ENCODE measurements at places on chromosomes 2 and 18.

DNA sequence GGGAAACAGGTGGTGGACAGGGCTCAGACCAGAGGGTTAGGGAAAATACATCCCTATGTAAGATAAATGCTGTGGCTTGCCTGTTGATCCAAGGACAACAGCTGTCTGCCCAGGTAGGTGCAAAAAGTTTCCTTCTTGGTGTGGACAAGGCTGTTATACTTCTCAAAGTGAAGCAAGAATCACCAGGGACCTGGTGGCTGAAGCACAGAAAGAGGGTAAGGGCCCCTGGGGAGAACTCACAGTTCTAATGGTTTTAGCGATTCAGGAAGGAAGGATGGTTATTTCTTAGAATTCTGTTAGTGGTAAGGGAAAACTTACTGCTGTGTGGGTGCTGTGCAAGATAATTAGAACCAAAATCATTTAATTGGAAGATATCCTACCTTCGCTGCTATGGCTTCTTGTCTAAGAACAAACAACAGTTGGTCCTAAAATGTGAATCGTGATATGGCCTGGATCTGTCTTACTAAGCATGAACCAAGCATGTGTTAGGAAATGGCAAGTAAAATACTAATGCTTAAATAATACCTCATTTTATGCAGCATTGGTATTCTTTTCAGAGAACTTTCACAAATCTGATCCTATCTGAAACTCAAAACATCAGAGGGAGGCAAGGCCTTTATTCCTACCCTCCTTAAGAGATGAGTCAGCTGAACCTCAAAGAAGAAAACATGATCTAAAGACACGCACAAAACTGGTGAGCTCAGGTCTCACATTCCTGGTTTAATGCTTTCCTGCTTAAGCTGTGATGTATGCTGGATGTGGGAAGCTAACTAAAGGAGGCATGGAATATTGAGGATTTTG is 159.2 kb upstream of the THUMPD2 start:
- DNase-seq = peak; percentile 29

- no peak for DNase-seq
Observed at GRCh38 chr2:183950673-183951072, 647.7 kb upstream of the ZNF804A start.

GRCh38 chr18:79393635-79394533 is 1.8 kb upstream of the NFATC1 start:
- DNase-seq = peak; percentile 67

DNA sequence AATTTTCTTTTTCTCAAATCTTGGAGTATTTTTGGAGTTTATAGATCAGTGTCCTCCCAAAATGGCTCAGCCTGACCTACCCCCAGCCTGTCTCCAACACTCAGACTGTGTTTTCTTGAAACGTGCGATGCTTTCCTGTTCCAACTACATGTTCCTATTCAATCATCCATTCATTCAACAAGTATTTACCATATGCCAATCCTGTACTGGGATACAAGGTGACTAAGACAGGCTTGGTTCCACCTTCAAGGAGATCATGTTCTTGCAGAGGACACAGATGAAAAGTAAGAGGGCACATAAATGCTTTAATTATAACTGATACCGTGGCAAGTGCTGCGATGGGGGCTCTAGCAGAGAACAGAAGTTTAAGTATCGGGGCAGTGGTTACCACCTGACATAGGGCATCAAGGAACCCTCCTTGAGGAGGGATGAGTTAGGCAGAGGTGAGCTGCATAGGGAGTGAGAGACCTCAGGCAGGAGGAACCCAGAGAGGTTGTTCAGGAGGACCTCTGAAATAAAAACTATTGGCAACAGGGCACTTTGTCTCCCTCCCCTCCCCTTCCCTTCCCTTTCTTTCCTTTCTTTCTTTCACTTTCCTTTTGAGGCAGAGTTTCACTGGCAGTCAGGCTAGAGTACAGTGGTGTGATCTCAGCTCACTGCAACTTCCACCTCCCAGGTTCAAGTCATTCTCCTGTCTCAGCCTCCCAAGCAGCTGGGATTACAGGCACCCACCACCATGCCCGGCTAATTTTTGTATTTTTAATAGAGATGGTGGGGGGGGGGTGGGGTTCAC is 469.0 kb downstream of the EPHA4 start:
- DNase-seq = no peak

DNA sequence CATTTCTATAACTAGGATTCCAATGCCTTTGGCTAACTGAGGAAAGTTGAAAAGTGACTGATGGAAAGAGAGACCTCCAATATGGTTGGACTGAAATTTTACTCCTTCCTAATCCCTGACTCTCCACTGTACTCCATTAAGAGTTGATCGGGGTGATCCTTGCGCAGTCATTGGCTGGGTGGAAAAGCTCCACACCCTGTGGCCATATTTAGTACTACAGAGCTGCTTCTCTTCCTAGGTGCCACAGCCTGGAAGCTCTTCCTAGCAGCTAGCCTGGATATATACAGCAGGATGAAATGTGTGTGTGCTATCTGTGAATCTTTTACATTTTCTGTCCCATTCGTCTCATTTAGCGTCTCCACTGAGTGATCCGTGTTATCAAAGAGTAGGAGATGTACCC is 71.2 kb downstream of the MEP1B start:
- no peak for DNase-seq

GRCh38 chr2:195500879-195501278 is 156.1 kb upstream of the SLC39A10 start:
- DNase-seq = no peak

- DNase-seq = no peak
Observed at GRCh38 chr2:10067881-10068280, 12.3 kb downstream of the CYS1 start.

DNA sequence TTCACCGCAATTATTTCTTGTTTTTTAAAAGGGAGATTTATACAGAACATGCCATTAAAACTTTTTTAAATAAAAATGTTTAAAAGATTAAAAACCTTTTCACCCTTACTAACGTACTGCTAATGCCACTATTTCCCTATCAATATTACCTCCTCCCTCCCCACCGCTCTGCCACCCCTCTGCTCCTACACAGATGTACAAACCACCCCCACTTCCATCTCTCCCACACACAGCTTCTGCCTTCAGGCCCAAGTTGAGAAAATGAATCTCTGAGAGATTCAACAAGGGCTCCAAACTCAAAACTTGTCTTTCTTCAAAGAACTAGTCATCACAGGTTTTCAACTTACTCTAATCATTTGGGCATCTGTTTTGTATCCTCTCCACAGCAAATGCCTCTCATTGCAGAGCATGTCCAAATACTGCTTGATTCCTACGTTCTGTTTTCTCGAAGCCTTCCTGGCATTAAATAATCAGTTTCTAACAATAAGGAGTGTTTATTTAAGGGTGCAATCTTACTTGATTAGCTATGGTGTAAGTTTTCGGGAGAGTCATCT is 32.1 kb downstream of the FARSB start:
- DNase-seq = no peak

- no peak for DNase-seq
Observed at GRCh38 chr2:211306929-211307328, 750.5 kb downstream of the CPS1 start.

- no peak for DNase-seq
Observed at GRCh38 chr2:30948857-30949256, 141.6 kb upstream of the CAPN13 start.

DNA sequence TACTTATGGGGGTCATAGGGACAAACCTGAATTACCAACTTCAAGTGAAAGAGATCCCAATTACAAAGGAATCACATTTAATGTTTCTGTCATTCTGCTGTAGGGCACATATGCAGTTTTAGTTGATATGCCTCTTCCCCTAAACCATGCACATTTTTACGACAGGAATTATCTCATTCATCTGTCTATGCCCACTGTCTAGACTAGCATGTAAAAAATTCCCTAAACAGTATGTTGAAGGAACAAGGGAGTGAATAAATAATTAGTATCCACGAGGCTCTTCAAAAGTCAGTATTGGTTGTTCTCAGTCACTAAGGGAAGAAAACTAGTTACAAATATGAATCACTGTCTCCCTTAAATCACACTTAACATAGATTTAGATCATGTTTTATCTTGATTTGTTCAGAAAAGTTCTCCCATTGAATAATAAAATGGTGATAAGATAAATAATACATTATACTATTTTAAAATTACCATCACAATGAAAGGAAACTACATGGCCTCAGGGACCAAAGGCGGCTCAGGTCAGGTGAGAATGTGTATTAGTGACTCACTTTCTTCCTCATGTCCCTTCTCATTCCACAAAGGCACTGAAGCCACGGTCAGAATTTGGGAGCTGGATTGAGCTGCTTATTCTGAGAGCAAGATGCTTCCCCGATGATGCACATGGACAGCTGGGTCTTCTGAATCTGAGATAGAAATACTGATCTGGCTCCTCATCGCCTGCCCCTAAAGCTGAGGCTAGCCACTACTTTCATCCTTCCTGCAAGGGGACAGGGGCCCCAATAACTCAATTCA is 29.1 kb downstream of the DYM start:
- DNase-seq = no peak

DNA sequence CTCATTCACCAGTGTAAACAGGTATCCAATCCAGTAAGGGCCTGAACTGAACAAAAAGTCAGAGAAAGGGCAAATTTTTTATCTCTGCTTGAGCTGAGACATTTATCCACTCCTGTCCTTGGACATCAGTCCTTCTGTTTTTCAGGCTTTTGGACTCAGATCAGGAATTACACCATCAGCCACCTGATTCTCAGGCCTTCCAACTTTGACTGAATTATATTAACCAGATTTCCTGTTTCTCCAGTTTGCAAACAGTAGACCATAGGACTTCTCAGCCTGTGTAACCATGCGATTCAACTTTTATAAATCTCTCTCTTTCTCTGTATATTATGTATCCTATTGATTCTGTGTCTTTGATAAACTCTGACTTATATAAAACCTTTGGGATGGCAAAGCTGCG is 289.3 kb upstream of the CDH2 start:
- no peak for DNase-seq

- DNase-seq = no peak
Observed at GRCh38 chr2:7094231-7094741, 177.1 kb downstream of the RNF144A start.

DNA sequence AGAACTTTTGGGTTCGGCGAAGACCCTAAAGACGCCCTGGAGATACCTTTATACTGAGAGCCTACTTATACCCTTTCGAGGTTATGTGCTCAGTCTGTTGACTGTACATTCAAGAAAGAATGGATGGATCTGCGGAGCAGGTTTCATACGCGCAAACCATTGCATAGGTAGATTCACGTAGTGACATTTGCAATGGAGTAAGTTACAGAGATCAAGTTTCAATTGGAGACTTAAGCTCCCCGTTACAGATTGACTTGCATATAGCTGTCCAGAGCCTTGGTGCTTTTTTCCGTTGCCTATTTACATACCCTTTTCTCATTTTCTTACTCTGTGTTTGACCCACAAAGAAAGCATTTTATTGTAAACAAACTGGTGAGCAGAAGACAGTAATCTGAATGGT is 923 bp downstream of the PSMD1 start:
- no peak for DNase-seq

DNA sequence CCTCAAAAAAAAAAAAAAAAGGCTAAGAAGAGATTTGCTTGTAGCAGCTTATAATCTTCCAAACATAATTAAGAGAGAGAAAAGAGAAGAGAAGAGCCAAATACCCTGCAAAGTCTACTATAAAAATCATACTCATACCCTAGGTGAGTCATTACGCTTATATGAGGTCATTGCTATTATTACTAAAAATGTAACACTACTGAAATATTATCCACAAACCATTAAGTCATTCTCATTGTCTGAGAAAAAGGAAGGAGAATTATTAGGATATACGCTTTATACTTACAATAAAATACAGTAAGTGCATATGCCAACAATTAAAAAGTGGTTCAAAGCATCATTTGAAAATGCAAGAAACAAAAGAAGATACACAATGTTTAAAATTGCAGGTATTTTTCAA is 66.5 kb downstream of the COLEC12 start:
- DNase-seq = no peak

- DNase-seq = no peak
Observed at GRCh38 chr2:120647487-120647886, 88.2 kb upstream of the GLI2 start.

GRCh38 chr2:3105814-3106569 is 271.6 kb downstream of the EIPR1 start:
- no peak for DNase-seq

DNA sequence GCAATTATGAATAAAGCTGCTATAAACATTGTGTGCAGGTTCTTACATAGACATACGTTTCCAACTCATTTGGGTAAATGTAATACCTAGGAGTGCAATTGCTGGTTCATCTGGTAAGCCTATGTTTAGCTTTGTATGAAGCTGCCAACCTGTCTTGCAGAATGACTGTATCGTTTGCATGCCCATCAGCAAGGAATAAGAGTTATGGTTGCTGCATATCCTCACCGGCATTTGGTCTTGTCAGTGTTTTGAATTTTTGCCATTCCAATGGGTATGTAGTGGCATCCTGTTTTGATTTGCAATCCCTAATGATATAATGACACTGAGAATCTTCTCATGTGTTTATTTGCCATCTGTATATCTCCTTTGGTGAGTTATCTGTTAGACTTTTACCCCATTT is 20.7 kb downstream of the CCDC150 start:
- DNase-seq = no peak

- DNase-seq = no peak
Observed at GRCh38 chr2:61575447-61575859, 37.3 kb upstream of the XPO1 start.

DNA sequence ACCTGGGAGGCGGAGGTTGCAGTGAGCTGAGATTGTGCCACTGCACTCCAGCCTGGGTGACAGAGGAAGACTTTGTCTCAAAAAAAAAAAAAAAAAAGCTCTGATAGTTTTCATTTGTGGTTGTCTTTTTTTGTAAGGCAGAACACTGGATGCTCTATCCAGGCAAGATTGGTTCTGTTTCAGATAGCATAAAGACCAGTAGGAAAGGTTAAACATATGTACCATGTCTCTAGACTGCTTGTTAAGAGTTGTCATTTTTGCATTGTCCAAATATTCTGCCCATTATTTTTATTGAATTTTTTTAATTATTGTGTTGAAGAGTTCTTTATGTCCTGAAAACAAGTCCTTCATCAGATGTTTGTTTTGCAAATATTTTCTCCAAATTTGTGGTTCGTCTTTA is 60.0 kb downstream of the NCOA1 start:
- DNase-seq = no peak

GRCh38 chr2:239730897-239731296 is 294.2 kb downstream of the NDUFA10 start:
- DNase-seq = no peak

GRCh38 chr2:16525265-16525887 is 140.3 kb downstream of the CYRIA start:
- no peak for DNase-seq

- no peak for DNase-seq
Observed at GRCh38 chr2:55108456-55109160, 58.4 kb upstream of the RTN4 start.

- DNase-seq = peak; percentile 5
Observed at GRCh38 chr2:216918088-216918680, 58.3 kb upstream of the TNP1 start.

- DNase-seq = no peak
Observed at GRCh38 chr2:29174937-29175336, 59.7 kb downstream of the CLIP4 start.
